Progenitor cell of endocrine pancreas (in vitro differentiated cells): ENCODE measurements at places on chromosomes 2 and 18.

- peak; percentile 37 for DNase-seq
Observed at GRCh38 chr18:34493099-34493544, 217.0 kb upstream of the DTNA start.

DNA sequence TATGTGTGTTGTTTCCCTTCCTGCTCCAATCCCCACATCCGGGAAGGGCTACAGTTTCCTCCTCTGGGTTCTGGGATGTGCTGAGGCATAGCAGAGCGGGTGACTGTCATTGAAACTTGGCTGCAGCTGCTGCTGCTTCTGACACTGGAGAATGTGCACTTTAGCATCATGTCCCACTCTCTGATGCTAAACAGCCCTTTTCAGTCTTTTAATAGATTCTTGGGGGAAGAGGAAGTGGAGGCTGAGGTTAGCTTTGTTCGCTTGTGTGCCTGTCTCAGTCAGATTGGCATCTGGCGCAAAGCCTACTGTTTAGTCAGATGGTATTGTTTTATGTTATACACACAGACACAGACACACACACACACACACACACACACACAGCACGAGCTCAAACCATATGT, 136.5 kb upstream of the RND3 start:
- DNase-seq, result no peak

DNA sequence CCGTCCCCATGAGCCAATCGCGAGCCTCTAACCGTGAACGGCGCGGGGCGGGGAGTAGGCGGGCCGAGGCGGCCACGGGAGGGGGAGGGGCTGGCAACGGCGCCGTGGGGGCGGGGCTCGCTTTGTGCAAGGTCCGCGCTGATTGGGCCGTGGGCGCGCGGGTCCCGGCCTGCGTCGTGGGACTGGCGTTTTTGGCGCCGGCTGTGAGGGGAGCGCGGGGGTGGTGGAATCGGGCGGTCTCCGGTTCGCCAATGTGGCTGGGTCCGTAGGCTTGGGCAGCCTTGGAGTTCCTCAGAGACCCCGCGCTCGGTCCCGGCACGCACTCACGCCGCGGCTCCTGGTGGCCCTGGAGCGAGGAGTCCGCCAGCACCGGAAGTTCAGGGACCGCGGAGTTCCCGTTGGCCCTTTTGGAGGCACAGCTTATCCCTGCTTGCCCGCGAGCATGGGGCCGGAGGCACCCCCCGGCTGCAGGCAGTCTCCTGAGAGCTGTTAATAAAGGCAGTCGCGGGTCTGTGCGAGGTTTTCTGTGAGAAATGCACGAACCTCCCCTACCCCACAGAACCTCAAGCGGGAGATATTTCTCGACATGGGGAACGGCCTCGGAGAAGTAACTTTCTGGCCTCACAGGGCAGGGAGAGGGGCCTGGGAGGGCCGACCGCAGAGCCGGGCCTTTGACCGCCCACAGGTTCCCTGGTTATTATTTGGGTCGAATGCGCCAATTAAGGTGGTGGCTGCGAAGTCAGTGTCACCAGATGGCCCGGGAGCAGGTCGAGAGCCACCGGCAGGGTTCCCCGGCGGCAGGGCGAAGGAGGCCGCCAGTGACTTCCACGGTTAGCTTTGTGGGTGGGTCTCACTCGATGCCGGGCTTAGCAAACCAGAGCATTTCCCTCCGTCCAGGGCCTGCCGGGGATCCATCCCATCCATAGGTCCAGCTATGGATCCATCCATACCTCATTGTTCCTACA, 574 bp upstream of the NCL start:
- peak; percentile 98 for DNase-seq

DNA sequence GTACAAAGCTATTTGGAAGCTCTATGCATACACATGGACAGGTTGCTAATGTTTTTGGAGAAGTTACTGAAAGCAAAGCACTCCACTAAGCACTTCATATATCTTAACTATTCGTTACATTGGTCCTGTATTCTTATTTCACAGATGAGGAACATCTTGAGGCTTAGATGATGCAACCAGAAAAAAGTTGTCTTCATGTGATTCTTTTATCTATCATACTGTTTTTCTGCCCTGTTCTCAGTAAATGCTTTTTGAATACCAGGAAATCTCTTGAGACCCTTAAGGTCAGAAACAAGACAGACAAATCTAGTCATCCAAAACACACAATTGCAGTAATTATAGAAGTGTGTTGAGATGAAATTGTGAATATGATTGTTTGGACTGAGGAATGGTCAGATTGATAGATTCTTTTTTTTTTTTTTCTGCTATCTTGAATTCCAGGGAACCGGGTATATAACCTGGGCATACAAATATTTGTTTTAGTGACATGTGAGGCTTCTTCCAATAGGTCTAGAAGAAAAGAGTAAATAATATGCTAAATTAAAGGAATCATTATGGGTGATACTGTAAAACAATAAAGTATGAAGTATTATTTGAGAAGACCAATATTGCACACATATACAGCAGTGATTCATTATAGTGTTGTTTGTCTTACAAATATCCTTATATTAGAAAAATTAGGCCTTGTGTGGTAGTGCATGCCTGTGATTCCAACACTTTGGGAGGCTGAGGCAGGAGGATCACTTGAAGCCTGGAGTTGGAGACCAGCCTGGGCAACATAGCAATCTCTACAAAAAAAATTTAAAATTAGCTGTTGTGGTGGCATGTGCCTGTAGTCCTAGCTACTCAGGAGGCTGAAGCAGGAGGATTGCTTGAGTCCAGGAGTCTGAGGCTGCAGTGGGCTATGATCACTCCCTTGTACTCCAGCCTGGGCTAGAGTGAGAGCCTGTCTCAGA, 33.7 kb downstream of the EHBP1 start:
- DNase-seq, result no peak

DNA sequence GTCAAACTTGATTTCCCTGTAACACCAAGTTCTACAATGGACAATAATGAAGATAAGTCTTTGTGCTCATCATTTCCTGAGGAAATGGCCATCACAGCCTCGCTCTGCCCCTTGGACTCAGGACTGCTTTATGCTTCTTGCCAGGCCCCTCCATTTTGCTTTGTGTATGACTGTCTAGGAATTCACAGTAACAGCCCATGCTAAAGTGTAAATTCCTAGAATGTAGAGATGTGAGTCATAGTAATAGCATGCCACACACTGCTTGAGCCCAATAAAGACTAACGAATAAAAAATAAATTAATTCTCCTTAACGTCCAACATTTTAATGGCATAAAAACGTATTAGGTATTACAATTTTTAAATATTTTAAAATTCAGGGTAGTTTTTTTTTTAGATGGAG, 226.5 kb downstream of the PID1 start:
- no peak for DNase-seq

GRCh38 chr2:216261042-216261537, 111.2 kb downstream of the MARCHF4 start:
- no peak for DNase-seq

DNA sequence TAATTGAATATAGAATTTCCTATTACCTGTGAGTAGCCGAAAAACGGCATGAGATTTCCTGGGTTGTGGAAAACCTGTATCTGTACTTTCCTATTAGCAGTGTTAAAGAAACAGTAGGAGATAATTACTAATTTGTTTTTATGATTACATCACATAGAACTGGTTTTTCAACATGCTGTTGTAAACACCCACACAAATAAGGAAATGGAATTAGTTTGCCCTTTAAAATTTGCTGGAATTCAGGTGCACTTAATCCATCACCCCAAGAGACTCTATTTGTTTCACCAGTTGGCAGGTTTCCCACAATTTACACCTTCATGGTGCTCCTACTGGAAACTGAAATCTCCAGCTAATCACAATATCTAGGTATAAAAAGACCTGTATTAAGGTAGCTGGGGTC, 274.1 kb upstream of the SLC8A1 start:
- no peak for DNase-seq

DNA sequence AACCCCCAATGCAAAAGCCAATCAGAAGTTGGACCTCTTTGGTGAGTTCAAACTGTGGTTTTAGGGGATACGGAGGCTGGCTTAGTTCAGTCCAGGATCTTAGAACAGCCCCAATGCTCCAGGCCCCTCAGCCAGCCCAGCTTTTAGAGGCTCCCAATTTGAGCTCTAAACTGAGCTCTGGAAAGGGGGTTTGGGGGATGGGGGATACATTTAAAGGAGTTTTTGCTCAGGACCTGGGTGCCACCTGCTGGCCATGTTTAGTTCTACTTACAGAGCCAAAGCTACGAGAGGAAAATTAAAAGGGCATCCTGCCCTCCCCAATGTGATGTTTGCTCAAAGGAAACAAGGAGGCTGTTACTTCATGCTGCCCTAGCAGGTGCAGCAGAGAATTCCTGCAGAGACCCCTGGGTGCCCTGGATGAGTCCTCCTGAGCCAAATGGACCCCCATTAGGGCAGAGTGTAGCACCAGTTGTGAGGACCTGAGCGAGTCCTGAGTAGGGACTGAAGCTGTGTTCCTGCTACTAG, 15.9 kb upstream of the TMEM214 start:
- peak; percentile 43 for DNase-seq

- DNase-seq, result no peak
Observed at GRCh38 chr2:239399433-239399920, 1.3 kb downstream of the HDAC4 start.

DNA sequence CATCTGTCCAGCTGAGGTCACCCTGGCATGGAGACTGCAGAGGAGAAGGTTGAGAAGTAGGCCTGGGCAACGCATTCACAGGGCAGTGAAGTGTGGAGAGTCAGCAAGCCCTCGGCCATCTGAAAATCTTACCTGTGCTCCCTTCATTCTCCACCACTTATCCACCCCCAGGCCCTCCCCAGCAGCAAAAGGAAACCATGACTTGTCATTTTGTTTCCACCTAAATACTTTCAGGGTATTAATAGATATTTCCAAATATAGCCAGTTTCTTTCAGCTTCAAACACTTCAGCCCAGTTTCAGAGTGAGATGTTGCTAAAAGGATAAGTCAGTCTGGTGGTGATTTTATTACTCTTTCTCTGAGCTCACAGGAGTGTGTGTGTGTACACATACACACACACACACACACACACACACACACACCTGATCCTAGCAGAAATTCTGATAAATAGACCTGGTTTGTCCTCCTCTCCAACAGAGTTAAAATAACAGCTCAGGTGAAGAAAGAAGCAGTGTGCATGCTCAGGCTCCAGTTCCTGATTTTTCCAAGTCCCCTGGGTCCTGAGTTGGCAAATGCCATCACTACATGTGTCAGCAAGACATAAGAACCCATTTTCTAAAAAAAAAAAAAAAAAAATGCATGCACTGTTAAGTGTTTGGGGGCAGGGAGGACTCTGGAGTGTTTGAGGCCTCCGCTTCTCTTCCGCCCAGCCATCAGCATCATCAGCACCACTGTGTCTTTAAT, 82.8 kb downstream of the LOXHD1 start:
- no peak for DNase-seq

DNA sequence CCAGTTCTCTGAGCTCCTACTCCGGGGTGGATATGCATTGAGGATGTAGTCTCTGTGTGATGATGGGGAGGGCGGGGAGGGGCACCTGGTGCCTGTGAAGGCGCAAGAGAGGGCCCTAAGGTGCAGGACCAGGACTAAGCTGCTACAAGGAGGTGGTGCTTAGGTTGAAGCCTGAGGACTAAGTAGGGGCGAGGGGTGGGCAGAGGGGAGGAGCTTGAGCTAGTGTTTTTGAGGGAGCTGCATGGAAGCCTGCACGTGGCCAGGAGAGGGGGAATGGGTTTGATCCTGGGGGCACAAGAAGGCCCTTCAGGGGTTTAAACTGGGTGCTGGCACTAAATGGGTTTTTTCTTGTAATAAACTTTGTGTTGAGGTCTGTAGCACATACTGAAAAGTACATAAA, 105.0 kb downstream of the UGGT1 start:
- DNase-seq, result no peak

DNA sequence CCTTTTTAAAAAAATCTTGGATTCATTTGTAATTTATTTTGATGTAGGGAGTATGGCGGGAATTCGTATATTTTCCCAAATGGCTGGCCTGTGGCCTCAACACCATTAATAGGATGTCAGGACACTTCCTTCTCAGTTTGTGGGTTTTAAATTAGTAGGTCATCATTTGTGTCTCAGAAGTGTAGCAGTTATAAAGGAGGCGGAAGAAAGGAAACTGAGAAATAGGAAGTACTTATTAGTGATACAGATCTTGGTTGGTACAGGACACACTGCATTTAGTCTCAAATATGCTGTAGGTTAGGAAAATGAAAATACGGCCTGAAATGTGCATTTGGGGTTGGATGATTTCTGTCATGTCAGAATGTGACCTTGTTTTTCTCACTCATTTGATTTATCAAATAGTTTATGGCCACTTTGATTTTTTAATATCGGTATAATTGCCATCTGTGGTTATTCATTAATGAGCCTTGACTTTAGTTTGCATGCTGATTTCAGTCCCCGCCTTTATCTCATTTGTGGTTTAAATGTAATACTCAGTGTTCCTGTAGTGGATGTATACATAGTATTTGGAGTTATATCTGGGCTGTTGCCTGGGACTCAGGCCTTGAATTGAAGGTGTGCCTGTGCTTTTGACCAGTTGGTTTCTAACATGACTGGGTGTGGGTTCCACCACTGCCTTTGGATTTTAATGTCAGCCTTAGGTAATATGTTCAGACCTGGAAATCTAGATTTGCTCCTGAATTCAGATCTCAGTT, 31.4 kb downstream of the ZCCHC2 start:
- DNase-seq, result no peak

GRCh38 chr2:144989579-144990270, 469.8 kb upstream of the ZEB2 start:
- no peak for DNase-seq

GRCh38 chr2:10285556-10286198, 17.0 kb upstream of the HPCAL1 start:
- no peak for DNase-seq
